Activated CD8-positive, alpha-beta T cell treated with anti-CD3 and anti-CD28 coated beads, Interleukin-2, amount 10 ng/mL, durations not matched to agents 7 days and 5 days (primary cell): ENCODE measurements at places on chromosomes 2 and 18. TPM values are rescaled to one million over a fixed set of nuclear protein-coding genes. Genes with fewer than 3 reads are reported as not detected.

LYG2 gene
- total RNA-seq: not detected

IL36G gene
- not detected for total RNA-seq

LHCGR gene
- not detected for total RNA-seq

CCDC142 gene
- total RNA-seq: 26.7 TPM

DNA sequence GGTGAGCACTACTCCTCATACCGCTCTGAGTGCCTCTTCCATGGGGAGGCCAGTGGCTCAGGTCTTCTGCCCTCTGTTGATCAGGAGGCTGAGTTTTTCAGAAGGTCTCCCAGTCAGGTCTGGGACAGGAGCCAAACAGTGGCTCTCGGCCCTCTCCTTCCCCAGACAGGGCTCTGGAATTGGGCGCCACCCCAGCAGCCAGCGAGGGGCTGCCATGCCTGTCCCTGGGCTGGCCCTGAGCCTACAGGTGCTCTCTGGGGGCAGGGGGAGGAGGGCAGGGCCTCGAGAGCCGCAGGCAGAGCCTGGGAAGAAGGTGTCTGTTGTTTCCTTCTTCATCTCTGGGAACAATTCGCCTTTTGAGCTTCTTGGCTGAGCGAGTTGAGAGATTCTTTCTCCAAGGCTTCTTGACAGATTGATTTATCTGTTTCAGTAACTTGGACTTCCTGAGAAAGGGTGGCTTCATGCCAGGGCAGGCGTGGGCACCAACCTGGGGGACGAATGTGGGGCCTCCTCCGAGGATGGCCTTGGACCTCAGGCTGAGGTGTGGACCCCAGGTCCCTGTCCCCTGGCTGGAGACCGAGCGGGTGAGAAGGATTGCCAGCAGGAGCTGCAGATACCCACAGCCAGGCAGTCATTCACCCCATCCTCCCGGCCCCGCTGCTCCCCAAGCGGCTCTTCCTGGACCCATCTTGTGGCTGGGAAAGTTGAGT lies 64.7 kb upstream of the GLI2 start:
- peaks cover 7% of the 10 kb centered on the region for H3K27me3 ChIP-seq
- no peak for DNase-seq

DNA sequence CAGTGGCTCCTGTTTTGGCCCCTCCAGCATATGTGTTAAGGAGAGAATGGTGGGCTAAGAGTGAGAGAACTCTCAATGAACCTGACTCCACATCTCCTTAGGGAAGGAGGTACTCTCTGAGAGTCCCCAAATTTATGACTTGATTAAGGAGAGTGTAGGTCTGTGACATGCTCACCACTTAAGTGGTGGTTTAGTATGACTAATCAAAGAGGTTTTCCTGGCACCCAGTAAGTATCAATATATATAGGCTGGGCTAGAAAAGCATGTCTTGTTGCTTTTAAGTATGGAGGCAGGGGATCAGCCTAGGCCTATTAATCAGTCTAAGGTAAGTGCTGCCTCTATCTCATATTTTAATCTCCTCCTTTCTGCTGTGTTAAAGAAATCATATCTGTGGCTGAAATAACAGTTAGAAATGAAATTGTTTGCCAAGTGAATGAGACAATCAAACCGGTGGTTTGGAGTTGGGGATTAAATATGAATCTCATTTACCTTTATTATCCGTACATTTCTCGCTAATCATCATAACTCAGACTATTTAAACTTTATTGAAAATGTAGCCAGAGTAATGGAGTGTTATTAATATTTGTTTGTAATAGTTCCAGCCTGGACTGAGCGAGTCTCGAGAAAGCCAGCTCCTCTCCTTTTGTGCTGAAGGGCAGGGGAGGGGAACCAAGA lies 107.7 kb upstream of the MEIS1 start:
- no peak overlapping the region for H3K27ac ChIP-seq
- no peak overlapping the region for H3K4me3 ChIP-seq
- DNase-seq: no peak
- H3K36me3 ChIP-seq: no peaks in the 10 kb centered on the region

DNA sequence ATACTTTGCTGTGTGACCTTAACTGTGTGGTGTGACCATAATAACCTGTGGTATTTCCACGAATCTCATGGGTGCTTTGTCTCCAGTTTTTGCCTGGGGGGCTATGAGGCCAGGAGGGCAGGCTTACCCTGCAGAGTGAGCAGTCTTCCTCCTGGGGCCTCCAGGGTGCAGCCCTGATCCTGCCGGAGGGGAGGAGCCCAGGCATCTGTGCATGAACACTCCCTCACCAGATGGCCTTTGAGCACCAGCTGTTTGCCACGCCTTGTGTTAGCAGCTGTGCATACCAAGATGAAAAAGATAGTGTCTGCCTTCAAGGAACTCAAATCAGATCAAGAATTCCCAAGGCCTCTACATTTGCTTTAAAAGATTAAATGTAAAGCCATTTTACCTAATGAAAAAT lies 75.0 kb upstream of the RBM44 start:
- H3K27ac ChIP-seq: peak overlapping the region; percentile 9
- peaks cover 35% of the 10 kb centered on the region for H3K4me1 ChIP-seq
- no peak overlapping the region for H3K4me3 ChIP-seq
- peaks cover 50% of the 10 kb centered on the region for H3K36me3 ChIP-seq
- DNase-seq: no peak

DNA sequence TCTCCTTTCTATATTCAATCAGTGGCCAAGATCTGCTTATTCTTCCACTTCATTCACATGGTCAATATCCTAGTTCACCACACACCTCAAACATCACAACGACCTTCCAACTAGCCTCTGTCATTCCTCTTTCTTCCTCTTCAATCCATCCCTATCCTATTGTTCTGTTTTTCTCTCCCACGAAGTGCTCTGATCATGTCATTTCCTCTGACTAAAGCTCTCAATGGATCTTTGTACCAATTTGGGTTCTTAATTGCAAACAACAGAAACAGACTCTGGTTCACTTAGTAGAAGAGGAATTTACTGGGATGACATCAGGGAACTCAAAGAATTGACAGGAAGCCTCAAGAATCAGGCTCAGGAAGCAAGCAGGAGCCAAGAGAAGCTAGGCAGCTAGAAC lies 23.5 kb downstream of the WNT10A start:
- no peaks in the 10 kb centered on the region for H3K36me3 ChIP-seq

DNA sequence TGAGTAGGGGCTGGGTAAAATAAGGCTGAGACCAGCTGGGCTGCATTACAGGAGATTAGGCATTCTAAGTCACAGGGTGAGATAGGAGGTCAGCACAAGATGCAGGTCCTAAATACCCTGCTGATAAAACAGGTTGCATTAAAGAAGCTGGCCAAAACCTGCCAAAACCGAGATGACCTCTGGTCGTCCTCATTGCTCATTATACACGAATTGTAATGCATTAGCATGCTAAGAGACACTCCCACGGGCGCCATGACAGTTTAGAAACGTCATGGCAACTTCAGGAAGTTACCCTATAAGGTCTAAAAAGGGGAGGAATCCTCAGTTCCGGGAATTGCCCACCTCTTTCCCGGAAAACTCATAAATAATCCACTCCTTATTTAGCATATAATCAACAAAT lies 132.2 kb downstream of the ARL4C start:
- H3K27me3 ChIP-seq: no peaks in the 10 kb centered on the region
- H3K4me1 ChIP-seq: peaks cover 42% of the 10 kb centered on the region
- H3K27ac ChIP-seq: no peak overlapping the region
- H3K4me3 ChIP-seq: no peak overlapping the region

DNA sequence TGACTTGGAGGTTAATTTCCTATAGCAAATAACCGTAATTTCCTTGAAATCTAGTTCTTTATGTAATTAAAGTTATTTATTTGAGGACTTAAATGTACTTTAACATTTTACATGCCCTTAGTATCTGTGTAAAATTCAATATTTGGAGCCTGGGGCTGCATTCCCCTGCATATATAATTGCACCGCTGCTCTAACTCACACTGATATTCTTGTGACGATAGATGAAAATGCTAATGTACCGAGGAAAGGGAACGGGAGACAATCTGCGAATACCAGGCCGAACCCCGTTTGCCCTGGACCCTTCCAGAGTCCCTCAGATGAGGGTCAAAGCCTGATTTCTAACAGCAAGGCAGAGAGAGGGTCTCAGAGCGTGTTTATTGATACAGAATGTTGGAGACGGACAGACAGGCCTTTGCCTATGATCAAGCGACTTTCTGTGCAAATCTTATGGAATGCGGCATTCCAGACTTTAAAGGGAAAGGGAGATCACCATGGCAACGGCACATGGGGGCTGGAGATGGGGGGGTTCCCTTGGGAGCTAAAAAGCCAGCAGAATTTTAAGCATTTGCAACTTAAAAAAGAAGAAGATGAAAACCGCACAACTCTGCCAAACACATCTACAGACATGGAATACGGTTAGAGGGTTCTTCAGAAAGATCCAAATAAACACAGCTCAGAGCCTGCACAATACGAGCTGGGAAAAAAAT lies 57.6 kb upstream of the TWIST2 start:
- DNase-seq: no peak
- no peak overlapping the region for H3K27ac ChIP-seq
- no peak overlapping the region for H3K4me3 ChIP-seq
- no peaks in the 10 kb centered on the region for H3K36me3 ChIP-seq
- H3K27me3 ChIP-seq: no peaks in the 10 kb centered on the region

GRCh38 chr18:30925795-30926194 lies 116.7 kb downstream of the DSC3 start:
- no peaks in the 10 kb centered on the region for H3K36me3 ChIP-seq
- H3K4me1 ChIP-seq: no peaks in the 10 kb centered on the region
- H3K27ac ChIP-seq: no peak overlapping the region
- no peaks in the 10 kb centered on the region for H3K27me3 ChIP-seq
- no peak overlapping the region for H3K4me3 ChIP-seq
- no peak for DNase-seq
